Stimulated activated naive CD4-positive, alpha-beta T cell treated with Interleukin-2 at 50 U/mL for 16 hours (primary cell): ENCODE measurements at places on chromosomes 12 and 14.

GRCh38 chr12:32585680-32586079 is 93.4 kb upstream of the DNM1L start:
- no peak for DNase-seq

GRCh38 chr14:57493467-57494181 is at the start of gene CCDC198:
Gene CCDC198, minus strand, starts transcription at chr14:57493857. Its CDS starts 142 bp downstream, at chr14:57493715.
- no peak for DNase-seq

DNA sequence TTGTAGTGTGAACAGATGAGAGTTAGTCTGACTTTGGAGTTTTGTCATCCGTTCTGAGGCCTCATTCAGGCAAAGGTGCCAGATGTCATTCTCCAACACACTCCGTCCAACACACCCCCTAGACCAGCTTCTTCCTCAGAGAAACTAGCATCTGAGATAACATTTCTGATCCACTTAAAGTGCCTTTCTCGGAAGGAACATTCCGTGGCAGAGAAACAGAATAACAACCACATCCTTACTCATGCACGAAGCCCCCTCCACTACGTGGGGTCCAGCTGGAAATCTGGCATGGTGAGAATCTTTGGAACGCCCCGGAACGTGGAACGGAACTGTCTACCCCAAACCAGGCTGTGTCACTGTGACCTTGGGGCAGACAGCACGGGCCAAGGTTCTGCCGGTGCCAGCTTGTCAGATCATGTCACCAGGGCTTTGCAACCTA is 17.0 kb upstream of the BCL7A start:
- DNase-seq: no peak

DNA sequence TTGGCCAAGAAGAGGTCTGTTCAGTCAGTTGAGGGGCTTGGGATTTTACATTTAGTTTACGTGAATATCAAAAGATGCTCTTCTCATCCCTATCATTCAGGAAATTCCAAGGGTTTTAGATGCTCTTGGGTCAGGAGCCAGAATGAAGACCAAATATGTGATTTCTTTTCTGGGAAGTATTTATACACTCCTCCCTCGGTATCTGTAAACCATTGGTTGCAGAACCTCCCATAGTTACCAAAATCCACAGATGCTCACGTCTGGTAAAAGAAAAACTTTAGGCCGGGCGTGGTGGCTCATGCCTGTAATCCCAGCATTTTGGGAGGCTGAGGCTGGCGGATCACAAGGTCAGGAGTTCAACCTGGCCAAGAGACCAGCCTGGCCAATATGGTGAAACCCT is 75.9 kb downstream of the TNFAIP2 start:
- no peak for DNase-seq

GRCh38 chr12:59075141-59075540 is 154.8 kb upstream of the LRIG3 start:
- DNase-seq: no peak
